Nasal cavity respiratory epithelium epithelial cell of viscerocranial mucosa (primary cell): ENCODE measurements at places on chromosomes 4 and X. TPM values are rescaled to one million over a fixed set of nuclear protein-coding genes. Genes with fewer than 3 reads are reported as not detected.

Gene RHOXF2B
- total RNA-seq: not detected in 2 replicates

Gene TXK
- 0.34 and 0.57 TPM in 2 replicates for total RNA-seq

Gene SPANXN4
- total RNA-seq: not detected in 2 replicates

Gene SPANXN3
- not detected in 2 replicates for total RNA-seq

Gene GLUD2
- 0.34 and 0.93 TPM in 2 replicates for total RNA-seq

Gene CSAG2
- total RNA-seq: not detected in 2 replicates

Gene RPA4
- total RNA-seq: 0.34 and 1.4 TPM in 2 replicates

Gene SPANXB1
- total RNA-seq: not detected in 2 replicates

Gene TBC1D9
- 27.7 and 62.1 TPM in 2 replicates for total RNA-seq

Gene NUP62CL
- total RNA-seq: 3.4 and 4.1 TPM in 2 replicates

Gene GUCY1A1
- total RNA-seq: 1.4 and 1.8 TPM in 2 replicates

Gene OPRPN
- total RNA-seq: not detected in 2 replicates

Gene SYAP1
- 24.3 and 45.8 TPM in 2 replicates for total RNA-seq

Gene MGAT4D
- not detected in 2 replicates for total RNA-seq

Gene MTTP
- total RNA-seq: under 0.01 and 0.21 TPM in 2 replicates

Gene USP53
- 48.8 and 52.6 TPM in 2 replicates for total RNA-seq

Gene PF4V1
- not detected in 2 replicates for total RNA-seq

Gene VSIG4
- not detected in 2 replicates for total RNA-seq

Gene POU3F4
- total RNA-seq: not detected in 2 replicates

Gene CFP
- under 0.01 and 0.07 TPM in 2 replicates for total RNA-seq

Gene HERC3
- 31.1 and 33.4 TPM in 2 replicates for total RNA-seq

Gene VCX3B
- total RNA-seq: not detected in 2 replicates

Gene FRMPD3
- total RNA-seq: under 0.01 TPM in 1 of 2 replicates, not detected in the other

Gene PALLD
- total RNA-seq: 303 and 367 TPM in 2 replicates

Gene ACE2
- total RNA-seq: 0.34 and 1.5 TPM in 2 replicates

Gene OTUD4
- total RNA-seq: 42.7 and 63.4 TPM in 2 replicates

Gene HTRA3
- total RNA-seq: 0.14 TPM in 1 of 2 replicates, not detected in the other

Gene GABRG1
- not detected in 2 replicates for total RNA-seq

Gene F8A2
- total RNA-seq: not detected in 2 replicates

Gene CDS1
- total RNA-seq: 29.7 and 35.7 TPM in 2 replicates

Gene PAGE2B
- total RNA-seq: not detected in 2 replicates

Gene STBD1
- total RNA-seq: 8.9 and 14.0 TPM in 2 replicates

Gene RAB40A
- under 0.01 and 0.21 TPM in 2 replicates for total RNA-seq

Gene CPLX1
- total RNA-seq: 0.21 TPM in 1 of 2 replicates, not detected in the other

Gene RPS6KA6
- 8.2 and 8.5 TPM in 2 replicates for total RNA-seq

Gene QRFPR
- not detected in 2 replicates for total RNA-seq

Gene CENPVL1
- total RNA-seq: not detected in 2 replicates

Gene GAB1
- total RNA-seq: 7.5 and 23.0 TPM in 2 replicates

Gene GSX2
- not detected in 2 replicates for total RNA-seq

Gene NHSL2
- total RNA-seq: 0.07 TPM in 1 of 2 replicates, not detected in the other

Gene TIMP1
- 27.7 and 45.8 TPM in 2 replicates for total RNA-seq

Gene SMIM31
- total RNA-seq: not detected in 2 replicates

Gene TMPRSS11B
- total RNA-seq: 0.34 and 0.43 TPM in 2 replicates

Gene F11
- total RNA-seq: not detected in 2 replicates

Gene VCX2
- not detected in 2 replicates for total RNA-seq

Gene PARM1
- total RNA-seq: under 0.01 and 0.71 TPM in 2 replicates

Gene SPANXA1
- not detected in 2 replicates for total RNA-seq

Gene BEX4
- 19.1 and 24.9 TPM in 2 replicates for total RNA-seq

Gene SLAIN2
- total RNA-seq: 49.2 and 73.5 TPM in 2 replicates

Gene IL2RG
- total RNA-seq: 0.36 TPM in 1 of 2 replicates, not detected in the other

Gene TSPAN6
- total RNA-seq: 17.8 and 29.3 TPM in 2 replicates
